Karpas-422 (cell line): ENCODE measurements at places on chromosomes 16 and 17.

GRCh38 chr17:40454613-40454995, 11.4 kb downstream of the IGFBP4 start:
- DNase-seq: no peak

DNA sequence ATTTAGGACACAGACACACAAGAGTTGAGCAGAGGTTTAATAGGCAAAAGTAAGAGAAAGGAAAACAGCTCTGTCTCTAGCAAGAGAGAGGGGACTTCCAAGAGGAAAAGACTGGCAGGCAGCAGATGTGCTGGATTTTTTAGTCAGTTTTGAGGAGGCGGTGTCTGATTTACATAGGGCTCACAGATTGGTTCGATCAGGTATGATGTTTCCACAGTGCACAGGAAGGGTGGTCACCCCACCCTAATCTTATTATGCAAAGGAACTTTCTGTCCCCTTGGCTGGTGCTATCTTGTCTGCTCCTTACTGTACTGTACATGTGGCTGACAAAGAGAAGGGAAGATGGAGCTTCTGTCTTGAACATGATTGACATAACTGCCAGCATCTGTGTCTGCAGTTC, 25.3 kb downstream of the BFAR start:
- DNase-seq: peak; percentile 83

- no peak for DNase-seq
Observed at GRCh38 chr17:8369944-8370343, 6.6 kb downstream of the KRABD2 start.

DNA sequence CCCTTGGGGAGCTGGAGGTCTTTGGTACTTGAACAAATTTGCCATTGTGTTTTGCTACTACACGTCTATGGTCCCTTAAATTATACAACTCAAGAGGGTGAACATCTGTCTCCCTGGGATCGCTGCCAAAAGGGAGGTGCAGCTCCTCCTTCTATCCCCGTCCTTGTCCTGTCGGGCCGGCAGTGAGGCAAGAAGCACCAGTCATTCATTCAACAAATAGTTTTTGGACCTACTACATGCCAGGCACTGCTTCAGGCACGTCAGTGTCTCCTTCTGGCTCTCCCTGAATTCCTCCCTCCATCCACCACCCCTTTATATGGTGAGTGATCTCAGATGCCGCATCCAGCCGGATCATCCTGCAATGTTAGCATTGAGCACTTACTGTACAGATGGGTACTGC, 2.2 kb upstream of the RPL38 start:
- DNase-seq: no peak

GRCh38 chr17:75864448-75864871, 9.3 kb upstream of the WBP2 start:
- peak; percentile 70 for DNase-seq

DNA sequence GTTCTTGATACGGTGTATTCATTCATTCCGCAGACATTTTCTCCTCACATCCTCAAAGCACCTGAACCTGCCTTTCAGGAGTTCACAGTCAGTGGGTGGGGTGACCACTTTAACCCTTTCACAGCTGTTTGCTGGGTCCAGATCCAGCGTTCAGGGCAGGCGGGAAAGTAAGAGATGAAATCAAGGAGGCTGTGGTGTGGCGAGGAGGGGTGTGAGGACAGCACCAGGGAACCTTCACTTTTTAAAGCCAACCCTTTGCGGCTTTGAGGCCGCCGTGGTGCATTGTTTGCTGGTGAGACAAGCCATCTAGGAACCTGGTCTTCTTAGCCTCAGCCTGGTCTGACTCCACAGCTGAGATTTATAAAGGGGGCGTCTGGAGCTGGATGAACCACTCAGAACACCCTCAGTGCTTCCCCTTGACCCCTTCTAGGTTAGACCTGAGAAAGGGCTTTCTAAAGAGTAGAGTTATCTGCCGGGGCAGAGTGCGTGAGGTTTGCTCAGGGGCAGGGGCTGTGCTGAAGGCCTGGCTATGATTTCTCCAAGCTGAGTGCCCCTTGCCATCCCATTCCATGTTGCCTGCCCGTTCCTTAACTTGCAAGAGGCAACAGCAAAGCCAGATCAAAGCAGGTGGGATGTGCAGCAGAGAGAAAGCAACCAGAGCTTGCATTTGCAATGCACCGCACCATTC, 933 bp downstream of the CCR7 start:
- DNase-seq: no peak

DNA sequence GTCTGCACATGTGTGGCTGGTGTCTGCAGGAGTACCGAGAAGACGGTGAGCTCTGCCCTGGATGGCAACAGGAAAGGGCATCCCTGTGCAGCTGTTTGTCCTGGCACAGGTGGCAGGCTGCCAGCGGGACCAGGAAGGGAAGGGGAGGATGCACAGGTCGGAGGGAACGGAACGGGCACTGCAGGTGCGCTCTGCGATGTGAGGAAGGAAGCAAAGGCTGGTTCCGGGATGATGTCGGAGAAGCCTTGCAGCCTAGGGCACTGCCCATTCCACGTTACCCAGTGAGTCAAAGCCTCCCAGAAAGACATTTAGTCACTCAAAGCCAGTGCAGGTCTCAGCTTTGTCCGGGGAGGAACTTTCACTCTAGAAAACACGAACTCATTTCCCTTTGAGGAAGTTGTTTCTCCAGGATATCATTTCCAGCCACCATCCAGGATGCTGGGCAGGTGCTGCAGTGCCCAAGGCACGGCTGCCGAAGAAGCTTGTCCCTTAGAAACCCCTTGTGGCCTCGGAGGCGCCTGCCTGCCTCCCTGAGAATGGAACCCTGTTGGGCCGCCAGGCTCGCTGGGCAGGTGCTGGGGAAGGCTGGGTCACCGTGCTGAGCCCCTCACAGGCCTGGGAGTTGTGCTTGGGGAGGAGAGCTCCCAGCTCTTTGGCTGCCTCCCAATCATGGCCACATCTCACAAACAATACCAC, 4.5 kb upstream of the TMEM235 start:
- no peak for DNase-seq
